ENCODE measurements at places on chromosomes 5 and 9. TPM values are rescaled to one million over a fixed set of nuclear protein-coding genes. Genes with fewer than 3 reads are reported as not detected.

The UNC5A gene
- 5.3 TPM for total RNA-seq

The TMEM174 gene
- not detected for total RNA-seq

The TAF11L5 gene
- not detected for total RNA-seq

The SGCD gene
- total RNA-seq, result 0.11 TPM

The PRDM9 gene
- total RNA-seq, result not detected

The STING1 gene
- total RNA-seq, result 0.26 TPM

The BAAT gene
- total RNA-seq, result 0.15 TPM

The ORM2 gene
- 1.4 TPM for total RNA-seq

The HMCN2 gene
- total RNA-seq, result 8.6 TPM

The UGT3A2 gene
- total RNA-seq, result 13.4 TPM

The MEIKIN gene
- total RNA-seq, result not detected

The F2RL2 gene
- not detected for total RNA-seq

The ROR2 gene
- 2.7 TPM for total RNA-seq

The CDH9 gene
- total RNA-seq, result 0.79 TPM

The ADAMTS16 gene
- 4.6 TPM for total RNA-seq

The NTNG2 gene
- 0.52 TPM for total RNA-seq

The PCDHB2 gene
- 26.3 TPM for total RNA-seq

The PCDHB9 gene
- 2.6 TPM for total RNA-seq

The CD274 gene
- total RNA-seq, result not detected

The CYLC2 gene
- total RNA-seq, result not detected

The PCSK5 gene
- 6.3 TPM for total RNA-seq

The ANP32B gene
- 100.0 TPM for total RNA-seq

The SPINK7 gene
- not detected for total RNA-seq
